NCI-H1092 (cell line): ENCODE measurements at places on chromosomes 4 and X.

GRCh38 chrX:36961590-36961989 is 46.6 kb upstream of the FAM47C start:
- no peak for DNase-seq

DNA sequence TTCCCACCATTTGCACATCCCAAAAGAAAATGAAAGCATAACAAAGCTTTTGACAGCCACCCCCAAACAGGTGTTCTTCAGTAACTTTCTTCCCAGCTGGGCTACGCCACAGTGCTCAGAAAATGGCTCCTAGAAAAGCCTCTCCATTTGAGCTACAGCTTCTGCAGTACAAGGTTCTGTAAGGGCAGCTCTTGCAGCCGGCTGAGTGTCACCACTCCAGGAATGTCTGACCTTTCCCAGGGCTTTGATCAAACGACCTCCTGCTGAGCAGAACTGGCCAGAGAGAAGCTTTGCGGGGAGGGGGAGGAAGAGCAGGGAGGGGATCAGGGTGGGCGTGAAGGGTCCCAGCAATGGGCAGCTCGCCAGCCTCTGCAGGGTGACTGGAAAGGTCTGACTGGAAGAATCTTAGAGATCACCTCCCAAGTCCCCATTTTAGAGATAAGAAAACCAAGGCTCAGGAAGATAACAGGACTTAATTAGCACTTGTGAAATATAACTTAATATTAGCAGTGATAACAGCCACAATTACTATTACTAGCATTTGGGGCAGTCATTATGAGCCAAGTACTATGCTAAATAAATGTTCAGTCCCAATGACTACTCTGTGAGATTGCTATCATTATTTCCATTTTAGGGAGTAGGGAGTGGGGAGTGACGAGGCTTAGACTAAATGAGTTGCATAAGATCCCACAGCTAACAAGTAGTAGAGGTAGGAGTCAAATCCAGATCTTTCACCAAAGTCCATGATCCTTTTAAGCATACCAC is 51.1 kb downstream of the LEF1 start:
- no peak for DNase-seq

- no peak for DNase-seq
These were observed 66.1 kb downstream of the DCHS2 start for GRCh38 chr4:154425514-154425913.

DNA sequence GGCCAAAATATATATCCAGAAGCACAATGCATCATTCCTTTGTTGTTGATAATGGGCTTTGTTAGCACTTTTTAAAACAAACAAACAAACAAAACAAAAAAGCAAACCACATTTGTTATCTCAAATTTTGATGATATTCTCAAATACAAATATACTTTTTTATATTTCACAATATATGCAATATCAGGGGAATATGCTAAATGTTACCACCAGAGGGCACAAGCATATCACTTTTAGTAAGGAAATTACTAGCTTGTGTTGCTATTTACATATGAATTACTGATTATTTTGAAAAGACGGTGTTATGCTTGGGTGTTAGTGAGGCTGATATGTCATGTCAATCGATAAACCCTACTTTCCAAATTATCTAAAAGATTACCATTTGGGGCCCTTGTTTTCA is 29.1 kb downstream of the RIPPLY1 start:
- DNase-seq = no peak

DNA sequence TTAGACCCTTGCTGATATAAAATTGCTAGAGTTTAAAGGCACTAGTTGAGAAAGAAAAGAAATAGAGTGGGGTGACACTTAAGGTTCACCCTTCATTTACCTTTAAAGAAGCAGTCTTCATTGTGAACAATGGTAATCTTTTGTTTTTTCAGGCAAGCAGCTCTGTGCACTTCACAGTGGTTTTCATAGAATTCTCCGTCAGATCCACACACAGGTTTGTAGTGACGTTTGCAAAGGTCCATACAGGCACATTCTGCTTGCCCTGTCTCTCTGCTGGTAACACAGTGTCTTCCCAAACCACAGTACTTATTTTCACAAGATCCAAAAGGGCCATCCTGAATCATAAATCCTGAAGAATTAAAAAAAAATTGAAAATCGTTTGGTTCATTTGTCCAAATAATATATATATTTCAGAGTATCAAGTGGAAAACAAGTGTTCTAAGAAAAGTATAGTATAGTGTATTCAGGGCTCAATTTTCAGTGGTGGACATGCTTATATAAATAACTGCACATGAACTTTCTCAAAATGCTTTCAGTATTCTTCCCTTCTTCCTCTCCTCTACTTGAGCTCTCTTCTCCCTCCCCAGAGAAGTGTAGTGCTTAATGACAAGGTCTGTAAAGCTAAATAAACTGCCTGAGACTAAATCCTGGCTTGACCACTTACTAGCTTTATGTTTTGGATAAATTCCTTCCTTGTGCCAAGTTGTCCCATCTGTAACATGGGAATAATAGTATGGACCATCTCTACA is 243.3 kb downstream of the FSTL5 start:
- DNase-seq = no peak

DNA sequence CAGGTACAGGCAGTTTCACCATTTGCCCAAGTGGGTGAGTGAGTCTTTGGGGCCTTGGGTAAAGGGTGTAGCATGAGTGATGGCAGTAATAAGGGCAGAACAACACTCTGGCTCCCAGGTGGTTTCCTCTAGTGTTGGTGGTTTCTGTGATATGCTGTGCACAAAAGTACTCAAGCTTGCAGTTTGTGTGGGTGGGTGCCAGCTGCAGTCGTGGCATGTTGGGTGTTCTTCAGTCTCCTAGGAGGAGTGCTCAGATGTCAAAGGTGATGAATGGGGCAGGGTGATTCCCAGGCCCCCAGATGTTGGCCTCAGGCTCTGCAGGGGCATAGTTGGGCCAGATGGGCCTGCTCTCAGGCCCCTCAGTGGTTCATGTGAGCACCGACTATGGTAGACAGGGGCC is 166.1 kb upstream of the KLF8 start:
- DNase-seq = no peak

- peak; percentile 47 for DNase-seq
These were observed 29.2 kb downstream of the SULT1E1 start for GRCh38 chr4:69830560-69831269.

GRCh38 chrX:115534383-115534782 is 26.6 kb upstream of the PLS3 start:
- no peak for DNase-seq

DNA sequence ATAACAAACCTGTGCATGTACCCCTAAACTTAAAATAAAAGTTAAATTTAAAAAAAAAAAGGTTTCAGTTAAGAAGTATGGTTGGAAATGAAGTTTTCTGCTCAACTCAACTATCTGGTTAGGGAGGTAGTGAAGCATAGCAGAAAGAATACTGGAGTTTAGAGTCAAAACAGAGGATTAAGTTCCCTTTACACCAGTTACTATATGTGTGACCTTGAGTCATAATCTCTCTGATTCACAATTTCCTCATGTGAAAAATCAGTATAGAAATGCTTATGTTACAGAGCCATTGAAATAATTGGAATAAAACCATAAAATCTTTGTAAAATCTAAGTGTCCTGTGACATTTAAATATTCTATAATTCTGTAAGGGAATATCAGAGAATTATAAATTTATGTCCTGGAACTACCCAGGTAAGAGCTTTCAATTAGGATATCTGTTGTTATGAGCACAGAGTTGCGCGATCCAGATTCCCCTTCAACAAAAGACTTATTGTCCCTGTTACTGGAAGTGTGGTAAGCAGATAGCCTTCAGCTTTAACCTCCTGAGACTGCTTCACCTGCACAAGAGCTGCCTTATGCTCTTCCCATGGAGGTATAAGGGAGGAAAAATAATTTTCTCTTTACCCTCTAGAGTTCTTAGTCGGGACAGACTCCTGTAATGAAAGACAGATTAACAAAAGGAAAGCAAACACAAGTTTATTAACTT is 203.8 kb upstream of the NRK start:
- DNase-seq = no peak

GRCh38 chrX:19798423-19798822 is 89.0 kb downstream of the SH3KBP1 start:
- DNase-seq = no peak

GRCh38 chrX:57915680-57916079 is 5.4 kb upstream of the ZXDA start:
- no peak for DNase-seq

- DNase-seq = no peak
These were observed 32.7 kb downstream of the METAP1 start for GRCh38 chr4:99028187-99028586.

DNA sequence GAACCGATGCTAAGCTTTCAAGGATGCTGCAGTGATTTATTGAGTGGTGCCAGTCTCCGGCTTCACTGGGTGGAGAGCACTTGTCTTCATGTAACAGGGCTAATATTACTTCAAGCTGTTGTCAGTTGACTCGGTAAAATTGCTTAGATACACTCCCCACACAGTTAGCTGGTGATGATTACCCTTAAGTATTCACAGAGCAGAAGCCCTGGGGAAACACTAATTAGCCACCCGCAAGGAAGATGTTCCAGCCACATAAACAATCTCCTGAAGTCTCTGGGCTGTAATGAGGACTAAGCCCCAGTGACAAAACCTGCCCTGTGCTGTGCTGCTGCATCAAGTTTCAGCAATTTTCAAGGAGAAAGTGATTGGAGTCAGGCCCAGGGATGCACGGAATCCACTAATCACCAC is 37.3 kb upstream of the GK2 start:
- peak; percentile 67 for DNase-seq

DNA sequence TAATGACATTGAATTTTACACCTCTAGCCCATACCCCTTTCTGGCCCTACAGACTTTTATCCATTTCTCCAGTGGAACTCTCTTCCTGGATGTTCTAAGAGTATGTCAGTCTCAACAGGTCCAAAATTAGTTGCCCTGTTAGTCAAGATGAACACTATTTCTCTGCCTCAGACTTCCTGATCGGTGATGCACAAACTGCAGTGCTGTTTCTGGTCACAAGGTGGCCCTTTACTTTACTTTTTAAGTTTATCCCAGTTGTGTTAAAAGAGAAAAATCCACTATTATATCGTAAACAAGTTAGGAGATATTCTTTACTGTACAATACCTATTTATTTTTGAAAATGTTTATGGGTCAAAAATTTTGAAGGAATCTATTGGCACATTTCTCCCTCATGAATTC is 13.1 kb downstream of the TCEAL7 start:
- no peak for DNase-seq
